ENCODE measurements at places on chromosomes 3 and 15.

- no peak for DNase-seq
These were observed 42.9 kb downstream of the RAB11A start for GRCh38 chr15:65912235-65912634.

DNA sequence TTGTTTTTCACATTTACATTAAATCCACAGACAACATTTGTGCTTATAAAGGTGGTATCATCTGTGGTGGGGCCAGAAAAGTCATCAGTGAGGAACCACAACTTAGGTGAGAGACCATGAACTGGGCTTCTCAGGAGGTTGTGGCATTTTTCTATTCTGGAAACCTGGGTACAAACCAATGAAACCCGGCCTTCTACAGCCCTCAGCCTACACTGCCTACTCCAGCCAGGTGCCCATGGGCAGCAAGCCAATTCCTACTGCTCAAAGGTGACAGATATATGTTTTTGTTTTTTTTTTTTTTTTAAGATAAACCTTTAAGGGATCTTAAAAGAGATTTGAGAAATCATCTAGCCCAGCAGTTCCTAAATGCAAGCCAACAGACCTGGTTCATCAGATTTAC is 20.3 kb downstream of the SPG21 start:
- no peak for DNase-seq

DNA sequence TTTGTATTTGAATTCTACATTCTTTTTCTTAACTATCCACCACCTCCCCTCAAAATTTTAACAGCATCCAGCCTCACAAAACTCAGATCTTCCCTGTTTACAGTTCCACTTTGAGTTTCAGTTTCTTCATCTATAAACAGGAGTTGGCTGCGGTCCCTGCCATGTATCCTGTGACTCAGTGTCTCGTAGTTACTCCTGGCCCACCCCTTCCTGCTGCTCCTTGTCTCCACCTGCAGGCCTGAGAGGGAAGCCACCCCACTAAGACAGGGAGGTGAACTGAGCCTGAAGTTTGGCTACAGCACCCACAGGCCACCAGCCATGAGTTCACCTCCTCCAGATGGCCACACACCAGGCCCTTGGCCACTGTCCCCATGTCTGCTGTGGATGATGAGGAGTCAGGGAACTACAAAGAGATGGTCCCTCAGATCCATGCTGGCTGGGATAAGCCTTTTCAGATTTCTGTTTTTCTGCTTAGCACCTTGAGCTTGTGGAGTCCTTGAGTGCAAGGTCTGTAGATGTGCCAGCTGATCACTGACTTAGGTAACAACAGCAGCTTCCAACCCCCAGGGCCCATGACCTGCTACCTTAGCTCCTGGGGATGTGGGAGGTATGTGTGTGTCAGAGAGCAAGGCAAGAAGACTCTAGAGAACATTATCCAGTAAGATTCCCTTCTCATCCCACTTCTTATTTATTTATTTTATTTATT is 37.5 kb downstream of the CD86 start:
- no peak for DNase-seq

- no peak for DNase-seq
These were observed 39.6 kb downstream of the FLNB start for GRCh38 chr3:58047826-58048225.

- no peak for DNase-seq
These were observed 11.5 kb upstream of the TEX9 start for GRCh38 chr15:56353740-56354139.

- DNase-seq, result no peak
These were observed 34.7 kb upstream of the PDE8A start for GRCh38 chr15:84946772-84947489.

DNA sequence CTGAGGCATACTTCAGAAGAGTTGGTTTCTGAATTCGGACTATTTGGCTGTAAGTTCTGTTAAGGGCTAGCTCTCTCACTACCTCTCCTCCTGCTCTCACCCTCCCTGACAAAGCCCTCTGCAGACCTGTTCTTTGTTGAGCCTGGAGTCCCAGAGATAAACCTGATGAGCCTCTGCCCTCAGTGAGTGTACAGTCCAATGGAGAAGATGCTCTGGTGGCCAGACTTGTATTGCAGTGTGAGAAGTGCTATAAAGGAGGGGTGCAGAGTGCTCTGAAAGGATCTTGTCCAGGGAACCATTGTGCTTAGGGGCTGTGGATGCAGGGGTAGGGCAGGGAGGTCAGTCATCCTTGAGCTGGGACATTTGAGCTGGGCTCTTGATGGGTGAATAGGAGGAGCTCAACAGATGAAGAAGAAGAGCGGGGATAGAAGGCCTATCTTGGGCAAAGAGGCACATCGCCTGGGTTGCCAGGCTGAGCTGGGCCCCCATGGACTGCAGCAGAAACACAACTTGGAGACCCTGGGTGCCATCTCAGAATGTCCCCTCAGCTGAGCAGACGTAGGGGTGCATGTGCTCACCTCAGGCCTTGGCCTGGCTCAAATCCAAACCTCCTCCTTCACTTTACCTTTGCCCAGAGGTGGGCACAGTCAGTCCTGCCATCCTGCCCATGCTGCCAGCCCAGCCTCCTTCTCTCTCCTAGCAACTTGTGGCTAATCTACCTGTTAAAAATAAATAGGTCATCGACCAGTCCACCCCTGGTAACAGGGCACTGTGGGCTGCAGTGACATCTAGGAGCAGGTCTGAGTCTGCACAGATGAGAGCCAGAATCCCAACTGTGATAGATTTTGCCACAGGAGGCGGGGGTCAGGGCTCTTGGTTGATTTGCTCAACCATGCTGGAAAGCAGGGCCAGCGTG is 3.3 kb downstream of the CAND2 start:
- no peak for DNase-seq

GRCh38 chr3:43638594-43639447 is 17.0 kb upstream of the ANO10 start:
- DNase-seq, result peak; percentile 5

DNA sequence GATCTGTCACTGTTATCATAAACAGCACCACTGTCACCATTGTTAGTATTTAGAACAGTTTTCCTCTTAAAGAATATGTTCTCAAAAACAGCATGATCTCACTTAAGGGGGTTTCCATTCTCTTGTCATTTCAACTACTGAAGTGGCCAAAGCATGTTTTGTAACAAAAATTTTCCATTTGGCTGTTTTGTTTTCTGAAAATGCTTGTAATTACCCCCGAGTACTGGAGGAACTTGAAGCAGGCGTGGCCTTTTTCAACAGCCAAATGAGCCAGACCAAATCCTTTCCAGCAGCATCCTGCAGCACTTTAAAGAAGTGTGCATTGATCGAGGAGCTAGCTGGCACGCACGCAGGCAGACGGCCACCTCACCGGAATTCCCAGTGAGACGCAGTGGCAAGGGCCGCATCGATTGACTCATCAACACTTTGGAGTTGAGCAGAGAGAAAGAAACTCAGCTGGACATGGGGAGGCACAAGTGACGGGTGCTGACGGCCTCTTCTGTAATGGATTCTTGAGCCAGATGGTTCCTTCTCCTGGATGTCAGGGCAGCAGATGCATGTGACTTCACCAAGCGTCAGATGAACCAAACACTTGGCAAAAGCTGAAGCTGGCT is 234.3 kb upstream of the IGF1R start:
- DNase-seq, result no peak

- DNase-seq, result no peak
These were observed 19.3 kb upstream of the NRROS start for GRCh38 chr3:196620161-196620604.

- DNase-seq, result no peak
These were observed 108.3 kb upstream of the GADL1 start for GRCh38 chr3:31002730-31003129.

DNA sequence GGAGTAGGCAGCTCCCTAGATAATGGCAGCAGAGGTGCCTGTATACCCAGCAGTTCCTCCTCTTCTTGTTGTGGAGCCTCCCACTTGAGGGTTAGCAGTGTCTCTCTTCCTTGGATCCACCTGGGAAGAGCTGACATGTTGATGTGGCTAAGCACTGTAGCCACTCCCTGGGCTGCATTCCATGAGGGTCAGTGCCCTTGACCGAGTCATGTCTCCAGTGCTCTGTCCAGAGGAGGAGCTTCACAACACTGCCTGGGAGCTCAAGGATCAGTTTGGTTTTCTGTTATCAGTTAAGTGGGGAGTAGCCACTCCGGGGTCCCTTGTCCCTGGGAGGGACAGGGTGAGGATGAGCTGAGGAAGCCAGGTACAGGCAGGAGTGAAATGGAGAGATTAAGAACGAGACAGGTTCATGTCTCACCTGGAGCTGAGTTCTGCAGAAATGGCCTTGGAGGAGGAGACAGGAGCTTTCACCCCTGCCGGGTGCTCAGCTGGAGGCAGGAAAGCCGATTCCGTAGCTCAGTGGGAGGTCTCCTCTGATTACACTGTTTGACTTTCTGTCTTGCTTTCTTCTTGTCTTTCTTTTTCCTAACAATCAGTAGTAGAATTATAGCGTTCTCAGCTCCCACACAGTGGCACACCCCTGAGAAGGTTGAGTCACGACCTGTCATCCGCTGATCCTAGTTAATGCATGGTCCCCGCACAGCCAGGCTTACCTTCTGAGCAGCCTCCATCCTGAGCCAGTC is 57.9 kb upstream of the SEC22A start:
- DNase-seq, result no peak

DNA sequence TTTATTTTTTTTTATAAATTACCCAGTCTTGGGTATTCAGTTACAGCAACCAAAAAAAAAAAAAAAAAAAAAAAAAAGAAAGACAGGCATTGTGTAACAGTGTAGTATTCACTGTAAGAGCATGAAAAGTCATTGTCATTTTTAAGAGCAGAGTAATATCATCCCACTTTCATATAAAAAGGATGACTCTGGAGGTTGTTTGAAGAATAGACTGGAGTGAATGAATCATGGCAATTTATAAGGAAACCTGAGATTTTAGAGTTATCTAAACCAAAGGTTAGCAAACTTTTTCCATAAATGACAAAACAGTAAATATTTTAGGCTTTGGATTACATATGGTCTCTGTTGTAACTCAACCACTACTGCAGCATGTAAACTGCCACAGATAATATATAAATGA is 794.9 kb downstream of the NTRK3 start:
- no peak for DNase-seq

DNA sequence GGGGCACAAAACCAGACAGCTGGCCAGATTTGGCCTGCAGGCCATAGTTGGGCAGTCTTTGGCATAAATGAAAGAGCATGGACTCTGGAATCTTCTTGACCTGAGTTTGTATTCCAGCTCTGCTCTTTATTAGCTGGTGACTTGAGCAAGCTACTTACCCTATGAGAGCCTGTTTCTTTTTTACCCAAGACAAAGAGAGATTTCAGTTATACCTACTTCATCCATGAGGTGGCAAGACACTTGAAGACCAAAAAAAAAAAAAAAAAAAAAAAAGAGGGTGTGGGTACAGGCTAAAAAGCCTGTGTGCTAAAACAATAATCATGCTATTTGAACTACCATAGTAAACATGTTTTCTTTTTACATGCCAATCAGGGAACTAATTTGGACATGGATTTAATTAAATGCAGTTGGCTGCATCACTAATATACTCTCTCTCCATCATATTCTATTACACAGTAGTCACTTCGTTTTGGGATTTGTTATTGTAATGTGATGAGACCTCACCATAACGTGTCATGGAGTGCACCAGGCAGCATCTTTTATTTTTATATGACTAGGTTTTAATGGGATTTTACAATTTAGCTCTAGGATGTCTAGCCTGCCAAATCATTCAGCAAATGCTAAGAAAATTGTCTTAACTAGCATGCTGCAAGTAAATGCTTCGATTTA is 109.2 kb upstream of the FHIT start:
- no peak for DNase-seq

GRCh38 chr3:15983232-15983631 is 185.5 kb upstream of the ANKRD28 start:
- no peak for DNase-seq

- DNase-seq, result no peak
These were observed 12.2 kb upstream of the IDH2 start for GRCh38 chr15:90114451-90114901.

DNA sequence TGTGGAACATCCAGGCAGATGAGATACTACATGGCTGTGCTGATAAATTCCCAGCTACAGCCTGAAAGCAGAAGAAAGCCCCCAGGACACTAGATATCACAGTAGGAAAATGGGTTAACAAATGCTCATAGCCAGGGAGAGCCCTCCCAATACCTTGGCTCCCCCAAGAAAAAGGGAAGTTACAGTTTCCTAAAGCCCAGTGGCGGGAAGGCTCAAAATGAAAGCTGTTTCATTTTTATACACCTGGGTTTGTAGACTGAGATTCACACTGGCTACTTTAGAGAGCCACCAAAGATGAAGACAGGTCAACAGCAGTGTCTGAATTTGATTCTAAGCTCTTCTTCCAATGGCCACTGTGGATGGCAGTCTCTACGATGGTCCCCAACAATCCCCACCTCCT is 55.0 kb upstream of the TOPAZ1 start:
- DNase-seq, result no peak

DNA sequence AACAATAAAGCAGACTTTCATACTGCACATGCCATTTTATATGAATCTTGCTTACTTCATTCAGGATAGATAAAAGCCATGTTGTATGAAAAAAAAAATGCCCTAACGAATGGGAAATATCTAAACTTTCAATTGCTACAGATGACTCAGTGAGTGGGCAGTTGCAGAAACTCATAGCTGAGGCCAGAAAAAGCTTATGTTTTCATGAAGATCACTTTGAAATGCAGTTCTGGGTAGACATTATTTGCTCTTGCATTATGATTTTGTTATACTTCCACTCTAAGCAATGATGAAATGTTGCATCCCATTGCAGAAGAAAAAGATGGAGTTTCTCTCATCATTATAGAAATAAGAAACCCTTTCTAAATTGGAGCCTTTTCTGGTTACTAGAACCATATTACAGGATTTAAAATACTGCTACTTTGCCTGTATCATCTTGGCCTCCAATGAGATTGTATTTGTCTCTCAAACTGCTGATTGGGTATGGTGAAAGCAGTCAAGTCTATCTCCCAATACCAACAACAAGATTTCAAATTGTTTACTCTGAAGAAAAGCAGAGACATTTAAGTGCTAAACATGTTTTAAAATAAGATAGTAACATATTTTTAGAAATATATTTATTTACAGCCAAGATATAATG is 17.0 kb downstream of the PEAK1 start:
- no peak for DNase-seq

GRCh38 chr3:187044206-187044605 is 95.1 kb downstream of the RPL39L start:
- DNase-seq, result no peak

- DNase-seq, result no peak
These were observed 39.1 kb downstream of the KNL1 start for GRCh38 chr15:40633178-40633577.

GRCh38 chr3:123652342-123652984 is 67.6 kb upstream of the HACD2 start:
- DNase-seq, result peak; percentile 5

- no peak for DNase-seq
These were observed 425.3 kb upstream of the TGFBR2 start for GRCh38 chr3:30181178-30181465.

GRCh38 chr3:104178680-104179079 is 1188.0 kb upstream of the ALCAM start:
- no peak for DNase-seq
